Activated T-helper 1 cell treated with anti-CD3 and anti-CD28 coated beads, Interleukin-2, amount 50 U/mL, for 16 hours (primary cell): ENCODE measurements at places on chromosomes 11 and 22.
A peak's percentile ranks its signal among the peaks of the same experiment; 100 is the strongest.

GRCh38 chr11:108220721-108221336 lies 1.6 kb downstream of the NPAT start:
- no peak for DNase-seq

DNA sequence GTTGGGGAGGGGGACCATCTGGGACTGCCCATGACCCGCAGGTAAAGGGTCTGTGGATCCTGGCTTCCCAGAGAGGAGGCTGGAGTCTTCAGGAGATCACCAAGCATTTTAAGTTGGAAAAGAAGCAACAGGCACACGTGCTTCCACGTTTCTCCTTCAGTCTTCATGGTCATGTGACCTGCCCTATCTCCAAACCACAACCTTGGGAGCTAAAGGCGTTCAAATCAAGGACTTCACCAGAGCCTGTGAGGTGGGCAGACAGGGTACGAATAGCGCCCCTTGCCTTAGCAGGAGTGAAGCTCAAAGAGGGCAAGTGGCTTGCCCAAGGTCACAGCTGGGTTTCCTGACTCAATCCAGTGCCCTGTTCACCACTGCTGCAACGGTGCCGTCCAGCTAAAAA lies 6.7 kb downstream of the TMEM184B start:
- no peak for DNase-seq

- DNase-seq, result no peak
These were observed 34.2 kb upstream of the SYT13 start for GRCh38 chr11:45320371-45320770.

DNA sequence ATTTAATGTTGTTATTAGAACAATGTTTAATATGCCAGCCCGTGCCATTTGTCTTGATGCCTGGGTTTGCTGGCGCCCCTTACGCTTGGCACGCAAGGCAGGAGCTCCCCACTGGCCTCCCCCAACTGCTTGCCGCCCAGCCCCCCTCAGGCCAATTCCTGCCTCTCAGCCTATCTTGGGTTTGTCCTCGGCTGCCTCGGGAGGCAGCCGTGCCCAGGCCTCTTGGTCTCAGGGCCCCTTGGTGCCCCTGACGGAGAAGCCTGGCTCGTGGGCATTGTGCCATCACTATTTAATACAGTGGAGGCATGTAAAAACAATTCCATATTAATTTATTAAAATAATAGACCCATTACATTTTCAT lies 119.8 kb downstream of the KCNQ1OT1 start:
- DNase-seq, result no peak

- DNase-seq, result no peak
These were observed 642.7 kb upstream of the TENM4 start for GRCh38 chr11:80083531-80083951.

- no peak for DNase-seq
These were observed 748.3 kb upstream of the CCDC90B start for GRCh38 chr11:84034484-84034883.

GRCh38 chr11:114059278-114059983 lies at the start of gene ZBTB16:
TSS of gene ZBTB16 (plus strand) at chr11:114059711. CDS start at chr11:114063301, 3,590 bp downstream.
- DNase-seq, result peak; percentile 35

GRCh38 chr11:121564948-121565684 lies 112.3 kb upstream of the SORL1-AS1 start:
- no peak for DNase-seq

- no peak for DNase-seq
These were observed 12.2 kb upstream of the DCHS1 start for GRCh38 chr11:6667733-6668374.

GRCh38 chr11:134643115-134644012 lies 231.3 kb upstream of the B3GAT1 start:
- no peak for DNase-seq

DNA sequence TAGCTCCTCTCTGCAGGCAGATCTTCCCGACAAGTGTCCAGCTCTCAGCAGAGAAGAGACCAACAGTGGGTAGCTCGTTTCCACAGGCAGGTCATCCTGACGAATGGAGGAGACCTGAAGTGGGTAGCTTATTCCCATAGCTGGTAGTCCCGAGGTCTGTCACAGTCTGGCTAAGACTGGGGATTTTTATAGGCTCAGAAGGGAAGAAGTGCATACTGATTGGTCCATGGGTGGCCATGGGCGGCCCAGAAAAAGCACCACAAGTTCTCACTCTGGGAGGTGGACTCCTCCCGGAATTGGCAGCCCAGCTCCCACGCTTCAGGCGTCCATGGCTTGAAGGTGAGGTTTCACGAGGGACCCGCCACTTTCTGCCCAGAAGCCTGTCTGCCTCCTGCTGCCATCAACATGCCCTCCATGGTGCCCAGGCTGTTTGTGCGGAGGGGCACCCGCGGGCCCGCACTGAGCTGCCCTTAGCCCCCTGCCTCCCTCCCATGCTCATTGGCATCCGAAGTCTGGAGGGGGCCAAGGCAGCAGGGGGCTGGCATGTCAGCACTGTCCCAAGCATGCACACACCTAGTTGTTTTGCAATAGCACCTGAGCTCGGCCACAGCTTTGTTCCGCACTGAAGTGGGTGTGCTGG lies 9.9 kb upstream of the MAP6 start:
- DNase-seq, result no peak

- DNase-seq, result no peak
These were observed 16.0 kb upstream of the TMEM121B start for GRCh38 chr22:17137170-17137569.

GRCh38 chr11:117970400-117971024 lies 15.7 kb upstream of the IL10RA start:
- DNase-seq, result no peak

- DNase-seq, result no peak
These were observed 12.1 kb downstream of the SCUBE1 start for GRCh38 chr22:43331069-43331451.

- no peak for DNase-seq
These were observed 58.1 kb downstream of the DDI1 start for GRCh38 chr11:104094576-104094975.

- no peak for DNase-seq
These were observed 84.9 kb upstream of the TRIM77 start for GRCh38 chr11:89625171-89625570.

DNA sequence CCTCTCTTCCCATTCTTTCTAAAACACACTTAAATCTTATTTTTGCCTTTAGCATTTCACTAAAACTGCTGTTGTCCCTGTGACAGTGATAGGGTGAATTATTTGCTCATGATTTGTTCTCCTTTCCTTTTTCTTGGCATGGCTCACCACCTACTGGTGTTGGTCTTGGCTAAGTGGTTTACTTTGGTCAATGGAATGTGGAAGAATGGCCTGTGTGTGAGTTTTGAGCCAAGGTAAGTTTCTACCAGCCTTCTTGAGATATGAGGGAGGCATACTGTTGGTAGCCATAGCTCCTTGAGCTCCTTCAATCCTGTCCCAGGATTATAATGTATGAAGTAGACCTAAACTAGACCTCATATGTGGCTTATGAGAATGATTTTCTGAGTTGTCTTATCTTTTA lies 506.3 kb upstream of the RAG2 start:
- no peak for DNase-seq
